Myocyte (in vitro differentiated cells): ENCODE measurements at places on chromosomes 7 and 10.

- no peak for DNase-seq
Measured at GRCh38 chr7:2474224-2474623, 2.0 kb downstream of the GRIFIN start.

DNA sequence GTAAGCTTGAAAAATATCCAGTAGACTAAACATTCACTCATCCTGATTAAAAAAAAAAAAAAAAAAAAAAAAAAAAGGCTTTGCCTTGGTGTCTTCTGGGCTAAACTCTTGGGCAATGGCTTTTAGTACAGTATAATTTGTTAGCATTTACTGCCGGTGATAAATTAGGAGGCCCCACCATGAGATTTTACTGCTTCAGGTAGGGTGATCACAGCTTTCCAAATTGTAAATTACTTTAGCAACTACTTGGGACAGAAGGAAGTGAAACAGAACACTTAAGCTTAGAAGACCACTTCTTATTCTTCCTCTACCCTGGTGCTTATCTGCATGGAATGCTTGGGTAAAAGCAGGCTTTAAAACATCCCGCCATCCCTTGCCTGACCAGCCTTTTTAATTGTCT is 152.1 kb downstream of the HIBADH start:
- no peak for DNase-seq

DNA sequence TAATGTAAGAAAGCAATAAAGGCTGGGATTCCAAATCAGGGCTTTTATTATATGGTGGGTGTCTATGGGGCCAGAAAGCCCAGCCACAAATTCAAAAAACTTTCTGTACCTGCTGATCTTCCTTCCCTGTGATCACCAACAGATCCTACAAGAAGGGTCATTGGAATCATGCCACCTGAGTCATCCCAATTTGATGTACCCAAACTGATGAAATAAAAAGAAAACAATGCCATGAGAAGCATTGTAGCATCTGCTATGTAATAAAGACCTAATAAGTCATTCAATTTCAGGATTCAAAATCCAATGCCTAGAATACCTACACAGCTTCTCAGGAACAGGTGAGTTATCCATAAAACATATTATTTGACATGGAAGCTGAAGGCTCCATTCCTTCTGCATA is 228.8 kb downstream of the DKK1 start:
- DNase-seq, result no peak

GRCh38 chr7:40135317-40135610 is 459 bp downstream of the SUGCT start:
- DNase-seq, result no peak

GRCh38 chr10:4816966-4817365 is 9.0 kb upstream of the AKR1E2 start:
- no peak for DNase-seq

DNA sequence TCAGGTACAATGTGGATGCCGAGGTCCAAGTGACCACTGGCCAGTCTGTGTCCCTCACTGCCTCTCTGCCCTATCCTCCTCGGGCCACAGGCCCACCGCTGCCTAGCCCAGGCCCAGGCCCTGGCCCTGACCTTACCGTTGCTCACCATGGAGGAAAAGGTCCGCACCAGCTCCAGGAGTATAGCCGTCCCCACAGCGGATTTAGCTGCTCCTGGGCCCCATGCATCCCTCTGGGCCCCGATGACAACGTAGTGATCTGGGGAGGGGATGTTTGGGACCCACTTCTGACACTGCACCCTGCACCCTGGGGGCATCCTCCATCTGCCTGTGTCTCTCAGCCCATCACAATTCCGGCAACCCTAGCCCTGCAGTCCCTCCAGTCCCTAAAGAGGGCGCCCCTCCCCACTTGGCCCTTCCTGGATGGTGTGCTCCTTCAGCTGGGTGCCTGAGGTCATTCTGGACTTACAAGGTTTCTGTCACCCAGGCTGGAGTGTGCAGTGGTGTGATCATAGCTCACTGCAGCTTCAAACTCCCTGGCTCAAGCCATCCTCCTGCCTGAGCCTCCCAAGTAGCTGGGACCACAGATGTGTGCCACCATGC is 12.1 kb downstream of the TFR2 start:
- DNase-seq, result peak; percentile 18

DNA sequence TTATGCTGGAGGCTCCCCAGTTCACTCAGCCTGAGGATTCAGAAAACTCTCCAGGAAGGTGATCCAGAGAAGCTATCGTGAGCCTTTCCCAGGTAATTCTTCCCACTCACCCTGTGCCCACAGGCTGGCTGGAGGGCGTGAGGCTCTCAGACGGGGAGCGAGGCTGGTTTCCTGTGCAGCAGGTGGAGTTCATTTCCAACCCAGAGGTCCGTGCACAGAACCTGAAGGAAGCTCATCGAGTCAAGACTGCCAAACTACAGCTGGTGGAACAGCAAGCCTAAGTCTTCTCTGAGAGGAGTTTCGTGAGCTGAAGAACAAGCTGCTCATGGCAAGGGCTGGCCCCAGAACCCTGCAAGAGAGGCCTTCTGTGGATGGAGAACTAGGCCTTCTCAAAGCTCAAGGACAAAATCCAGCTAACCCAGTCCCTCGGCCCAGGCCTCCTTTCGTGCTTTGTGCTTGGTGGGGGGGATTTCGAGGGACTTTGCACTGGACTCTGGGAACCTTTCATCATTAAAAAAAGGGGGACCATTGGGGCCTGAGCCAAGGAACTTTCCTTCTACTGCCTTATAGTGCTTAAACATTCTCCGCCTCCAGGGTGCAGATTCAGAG is 23.6 kb downstream of the NOBOX start:
- no peak for DNase-seq

GRCh38 chr7:33261585-33261984 is 132.2 kb downstream of the BBS9 start:
- DNase-seq, result peak; percentile 34

DNA sequence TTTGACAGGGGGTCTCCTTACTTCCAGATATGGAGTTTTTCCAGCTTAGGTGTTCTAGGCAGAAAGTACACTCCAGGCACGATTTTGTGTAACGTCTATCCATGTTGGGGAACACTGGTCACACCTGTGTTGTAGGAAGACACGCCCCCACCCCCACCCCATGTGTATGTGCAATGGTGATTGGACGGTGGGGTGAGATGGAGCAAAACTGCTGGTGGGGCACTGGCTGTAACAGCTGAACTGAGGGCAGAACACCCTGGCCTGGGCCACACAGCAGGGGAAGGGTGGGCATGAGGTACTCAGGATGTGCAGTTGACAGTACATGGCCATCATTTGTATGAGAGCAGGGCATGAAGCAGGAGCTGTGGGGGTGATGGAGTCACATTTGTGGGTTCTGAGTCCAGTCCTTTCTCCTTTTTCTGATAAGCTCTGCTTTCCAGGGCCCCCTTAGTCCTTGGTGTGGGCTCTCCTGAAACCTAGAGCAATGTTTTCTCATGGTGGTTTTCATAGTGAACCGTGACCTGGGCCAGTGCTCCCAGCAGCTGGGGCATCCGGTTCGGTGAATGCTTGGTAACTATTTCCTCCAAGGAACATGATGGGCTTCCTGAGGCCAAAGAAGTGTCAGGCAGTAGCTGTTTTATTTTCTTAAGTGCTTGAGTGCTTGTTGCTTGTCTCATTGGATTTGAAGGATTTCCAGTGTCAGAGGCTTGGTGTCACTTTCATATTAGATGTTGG is 63.4 kb upstream of the AQP1 start:
- no peak for DNase-seq

GRCh38 chr7:150736864-150737263 is 354 bp upstream of the GIMAP5 start:
- no peak for DNase-seq

GRCh38 chr10:97676770-97677581 is 10.1 kb downstream of the AVPI1 start:
- DNase-seq, result no peak

- DNase-seq, result no peak
Measured at GRCh38 chr10:26944261-26944882, 83.6 kb upstream of the ABI1 start.

GRCh38 chr10:118287076-118287806 is 54.9 kb downstream of the FAM204A start:
- DNase-seq, result no peak

- DNase-seq, result no peak
Measured at GRCh38 chr10:126551202-126551601, 119.3 kb downstream of the C10orf90 start.

- no peak for DNase-seq
Measured at GRCh38 chr10:70936111-70936510, 47.7 kb upstream of the PCBD1 start.
